ENCODE measurements at places on chromosomes 7 and 10.

DNA sequence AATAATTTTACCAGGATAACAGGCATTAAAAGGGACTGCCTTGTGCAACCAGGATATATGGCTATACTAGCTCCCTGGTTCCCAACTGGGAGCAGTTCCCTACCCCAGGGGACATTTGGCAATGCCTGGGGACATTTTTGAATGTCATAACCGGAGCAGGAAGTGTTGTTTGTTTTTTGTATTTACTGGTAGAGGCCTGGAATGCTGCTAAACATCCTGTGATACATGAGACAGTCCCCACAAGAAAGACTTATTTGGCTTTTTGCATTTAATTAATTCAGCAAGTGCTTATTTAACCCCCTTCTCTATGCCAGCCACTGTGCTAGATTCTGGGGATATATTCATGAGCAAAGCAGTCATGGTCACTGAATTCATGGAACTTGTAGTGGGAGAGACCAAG lies 181.2 kb downstream of the BBS9 start:
- no peaks in the 10 kb centered on the region for H3K4me1 ChIP-seq
- no peak overlapping the region for H3K27ac ChIP-seq
- DNase-seq = no peak
- no peaks in the 10 kb centered on the region for H3K27me3 ChIP-seq

GRCh38 chr10:103451091-103451813 lies 918 bp downstream of the CALHM2 start:
- peaks cover 34% of the 10 kb centered on the region for H3K4me1 ChIP-seq
- peak overlapping the region; percentile 90 for H3K4me3 ChIP-seq
- H3K36me3 ChIP-seq = peaks cover 17% of the 10 kb centered on the region
- peak overlapping the region; percentile 74 for H3K27ac ChIP-seq

GRCh38 chr7:22271311-22271710 lies 85.6 kb downstream of the RAPGEF5 start:
- no peak overlapping the region for H3K4me3 ChIP-seq
- no peak for DNase-seq
- no peaks in the 10 kb centered on the region for H3K36me3 ChIP-seq
- H3K4me1 ChIP-seq = no peaks in the 10 kb centered on the region

DNA sequence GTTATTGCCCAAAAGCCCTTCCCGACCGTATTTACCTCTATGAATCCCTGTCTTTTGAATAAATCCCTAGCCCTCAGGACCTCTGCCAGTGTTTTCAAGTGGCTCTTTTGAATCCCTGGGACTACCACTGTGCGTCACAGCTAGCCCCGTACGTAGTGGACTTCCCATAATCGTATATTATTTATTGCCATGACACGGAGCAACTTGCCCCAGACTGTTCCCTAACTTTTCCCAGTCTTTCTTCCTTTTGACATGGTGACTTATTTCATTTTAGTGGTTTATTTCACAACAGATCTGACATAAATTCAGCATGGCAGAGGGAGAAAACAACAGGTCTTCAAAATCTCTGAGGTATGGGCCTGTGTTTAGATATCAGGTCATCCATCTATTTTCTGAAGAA lies 318.6 kb upstream of the KLF6 start:
- no peak overlapping the region for H3K4me3 ChIP-seq
- peaks cover 10% of the 10 kb centered on the region for H3K4me1 ChIP-seq
- H3K27me3 ChIP-seq = no peaks in the 10 kb centered on the region
- DNase-seq = no peak
- no peaks in the 10 kb centered on the region for H3K36me3 ChIP-seq

GRCh38 chr7:121099572-121099971 lies 111.1 kb downstream of the CPED1 start:
- H3K4me3 ChIP-seq = no peak overlapping the region
- peaks cover 2% of the 10 kb centered on the region for H3K4me1 ChIP-seq

GRCh38 chr7:21984042-21984441 lies 38.3 kb upstream of the CDCA7L start:
- H3K4me3 ChIP-seq = no peak overlapping the region
- H3K27me3 ChIP-seq = peaks cover 2% of the 10 kb centered on the region

DNA sequence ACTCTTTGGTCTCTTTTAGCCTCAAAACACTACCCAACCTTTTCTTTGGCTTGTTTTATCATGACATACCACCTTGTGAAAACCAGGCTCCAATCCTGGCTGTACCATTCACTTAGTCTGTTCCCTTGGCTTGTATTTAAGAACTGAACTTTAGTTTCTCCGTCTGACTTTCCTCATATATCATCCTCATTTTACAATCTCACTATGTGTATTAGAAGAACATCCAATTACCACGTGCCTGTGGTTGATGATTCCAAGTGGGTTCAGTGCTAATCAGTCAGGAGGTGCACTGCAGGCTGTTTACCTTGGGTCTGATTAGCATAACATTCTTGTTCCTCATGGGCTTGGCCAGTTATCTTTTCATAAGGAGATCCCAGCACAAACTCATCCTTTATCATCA lies 144.8 kb upstream of the KLF14 start:
- H3K27ac ChIP-seq = peak overlapping the region; percentile 8
- no peak overlapping the region for H3K4me3 ChIP-seq
- no peaks in the 10 kb centered on the region for H3K27me3 ChIP-seq

- peaks cover 31% of the 10 kb centered on the region for H3K27me3 ChIP-seq
- no peak overlapping the region for H3K4me3 ChIP-seq
- H3K36me3 ChIP-seq = no peaks in the 10 kb centered on the region
- DNase-seq = no peak
These were observed 1.2 kb downstream of the SFRP4 start for GRCh38 chr7:37915438-37915837.

GRCh38 chr7:109009636-109010035 lies 440.0 kb downstream of the DNAJB9 start:
- no peak for DNase-seq
- H3K4me3 ChIP-seq = no peak overlapping the region
- H3K27me3 ChIP-seq = no peaks in the 10 kb centered on the region
- H3K4me1 ChIP-seq = no peaks in the 10 kb centered on the region

DNA sequence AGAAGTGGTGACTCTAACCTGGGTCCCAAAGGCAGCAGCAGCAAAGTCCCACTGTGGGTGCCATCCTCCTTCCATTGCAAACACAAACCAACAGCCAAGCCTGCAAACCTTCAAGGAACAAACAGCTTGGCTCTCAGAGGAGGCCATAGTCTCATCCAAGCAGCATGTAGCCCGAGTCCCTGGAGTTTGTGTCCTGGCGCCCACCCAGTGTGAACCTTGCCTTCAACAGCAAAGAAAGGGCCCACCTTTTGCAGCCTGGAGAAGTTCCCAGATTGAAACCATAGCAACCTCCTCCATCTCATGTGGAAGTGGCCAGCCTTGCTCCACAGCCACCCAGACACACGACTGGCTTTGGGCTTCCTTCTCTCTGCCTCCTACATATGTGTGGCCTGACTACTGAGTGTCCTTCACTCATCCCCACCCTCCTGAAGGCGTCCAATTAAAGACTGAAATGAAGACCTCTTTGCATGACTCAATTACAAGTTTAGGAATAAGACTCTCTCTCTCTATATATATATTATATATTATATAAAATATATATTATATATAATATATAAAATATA lies 106.1 kb downstream of the C10orf90 start:
- H3K27ac ChIP-seq = no peak overlapping the region
- no peaks in the 10 kb centered on the region for H3K27me3 ChIP-seq
- H3K36me3 ChIP-seq = no peaks in the 10 kb centered on the region
- H3K4me3 ChIP-seq = no peak overlapping the region
- H3K4me1 ChIP-seq = no peaks in the 10 kb centered on the region
- DNase-seq = no peak

DNA sequence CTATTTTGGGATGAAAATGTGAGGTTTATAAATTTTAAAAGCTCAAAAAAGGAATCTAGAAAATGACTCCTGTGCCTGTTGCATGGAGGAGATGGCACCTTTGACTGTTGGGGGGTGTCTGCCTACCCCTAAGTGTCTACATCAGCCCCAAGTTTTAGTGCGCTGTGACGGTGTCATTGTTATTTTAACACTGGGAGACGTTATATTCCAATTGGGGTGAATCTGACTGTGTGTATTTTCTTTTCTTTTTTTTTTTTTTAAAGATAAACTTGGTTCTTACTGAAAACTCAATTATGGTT lies 517 bp downstream of the SRGN start:
- H3K4me1 ChIP-seq = peaks cover 43% of the 10 kb centered on the region
- no peaks in the 10 kb centered on the region for H3K36me3 ChIP-seq
- DNase-seq = no peak
- no peaks in the 10 kb centered on the region for H3K27me3 ChIP-seq
- H3K27ac ChIP-seq = peak overlapping the region; percentile 98
